HT1080 (cell line): ENCODE measurements at places on chromosomes 11 and 22. TPM values are rescaled to one million over a fixed set of nuclear protein-coding genes. Genes with fewer than 3 reads are reported as not detected.

KDM4F gene
- not detected in 2 replicates for total RNA-seq

OSBPL5 gene
- 9.6 and 14.1 TPM in 2 replicates for total RNA-seq

RAB36 gene
- total RNA-seq = 1.4 and 1.9 TPM in 2 replicates

PAMR1 gene
- total RNA-seq = not detected in 2 replicates
